Left ventricle myocardium inferior (tissue), 1 donor: ENCODE measurements at places on chromosomes 16 and 17. TPM values are rescaled to one million over a fixed set of nuclear protein-coding genes. Genes with fewer than 3 reads are reported as not detected.
A peak's percentile ranks its signal among the peaks of the same experiment; 100 is the strongest.

- no peaks in the 10 kb centered on the region for H3K27me3 ChIP-seq
- peaks cover 47% of the 10 kb centered on the region for H3K4me1 ChIP-seq
- no peak for DNase-seq
- no peak overlapping the region for H3K4me3 ChIP-seq
- H3K36me3 ChIP-seq, result peaks cover under 1% of the 10 kb centered on the region
- H3K27ac ChIP-seq, result peak overlapping the region; percentile 66
These were observed 11.4 kb downstream of the SLFN5 start for GRCh38 chr17:35254107-35254773.

GRCh38 chr17:8623591-8623990, 6.9 kb downstream of the MYH10 start:
- peaks cover 3% of the 10 kb centered on the region for H3K4me1 ChIP-seq
- DNase-seq, result no peak
- H3K27ac ChIP-seq, result no peak overlapping the region
- peaks cover 7% of the 10 kb centered on the region for H3K36me3 ChIP-seq

- peak overlapping the region; percentile 13 for H3K27ac ChIP-seq
- H3K4me3 ChIP-seq, result no peak overlapping the region
- H3K36me3 ChIP-seq, result peaks cover 13% of the 10 kb centered on the region
- H3K4me1 ChIP-seq, result peaks cover 41% of the 10 kb centered on the region
These were observed 30.0 kb downstream of the EEF2K start for GRCh38 chr16:22235839-22236745.

DNA sequence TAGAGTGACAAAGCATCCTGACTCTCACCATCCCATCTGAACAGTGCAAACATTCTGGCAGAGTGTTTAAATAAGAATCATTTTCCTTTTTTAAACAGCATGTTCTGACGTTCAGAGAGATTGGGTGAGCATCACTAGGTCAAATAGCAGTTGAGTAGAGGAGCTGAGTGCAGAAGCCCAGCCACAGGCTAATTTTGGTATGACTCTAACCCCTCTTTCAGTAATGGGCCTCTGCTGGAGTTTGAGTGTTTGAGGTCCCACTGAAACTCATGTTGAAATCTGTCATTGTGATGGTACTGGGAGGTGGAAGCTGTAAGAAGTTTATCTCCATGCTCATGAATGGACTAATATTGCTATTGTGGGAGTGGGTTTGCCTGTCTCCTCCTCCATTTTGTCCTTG, 194.4 kb downstream of the SALL1 start:
- no peak for DNase-seq
- H3K36me3 ChIP-seq, result no peaks in the 10 kb centered on the region
- H3K4me3 ChIP-seq, result no peak overlapping the region

GRCh38 chr17:5618476-5618875, 34.2 kb upstream of the NLRP1 start:
- H3K4me3 ChIP-seq, result no peak overlapping the region
- DNase-seq, result no peak

- H3K4me3 ChIP-seq, result no peak overlapping the region
- H3K27me3 ChIP-seq, result no peaks in the 10 kb centered on the region
- H3K36me3 ChIP-seq, result peaks cover 29% of the 10 kb centered on the region
- H3K4me1 ChIP-seq, result no peaks in the 10 kb centered on the region
These were observed 22.9 kb downstream of the CDK12 start for GRCh38 chr17:39484178-39484577.

- no peak overlapping the region for H3K4me3 ChIP-seq
- no peaks in the 10 kb centered on the region for H3K36me3 ChIP-seq
- no peak overlapping the region for H3K27ac ChIP-seq
- no peak for DNase-seq
- no peaks in the 10 kb centered on the region for H3K27me3 ChIP-seq
- no peaks in the 10 kb centered on the region for H3K4me1 ChIP-seq
These were observed 23.7 kb downstream of the NUDT7 start for GRCh38 chr16:77745972-77746371.

GRCh38 chr16:20380782-20381181, 23.8 kb downstream of the PDILT start:
- H3K4me3 ChIP-seq, result no peak overlapping the region
- H3K27ac ChIP-seq, result no peak overlapping the region
- peaks cover 3% of the 10 kb centered on the region for H3K4me1 ChIP-seq
- H3K27me3 ChIP-seq, result peaks cover 56% of the 10 kb centered on the region
- no peaks in the 10 kb centered on the region for H3K36me3 ChIP-seq
- DNase-seq, result no peak

GRCh38 chr17:64152428-64153125, 22.6 kb upstream of the ERN1 start:
- H3K27me3 ChIP-seq, result no peaks in the 10 kb centered on the region
- H3K36me3 ChIP-seq, result peaks cover 23% of the 10 kb centered on the region
- H3K4me3 ChIP-seq, result no peak overlapping the region
- peaks cover 94% of the 10 kb centered on the region for H3K4me1 ChIP-seq
- H3K27ac ChIP-seq, result peak overlapping the region; percentile 96

DNA sequence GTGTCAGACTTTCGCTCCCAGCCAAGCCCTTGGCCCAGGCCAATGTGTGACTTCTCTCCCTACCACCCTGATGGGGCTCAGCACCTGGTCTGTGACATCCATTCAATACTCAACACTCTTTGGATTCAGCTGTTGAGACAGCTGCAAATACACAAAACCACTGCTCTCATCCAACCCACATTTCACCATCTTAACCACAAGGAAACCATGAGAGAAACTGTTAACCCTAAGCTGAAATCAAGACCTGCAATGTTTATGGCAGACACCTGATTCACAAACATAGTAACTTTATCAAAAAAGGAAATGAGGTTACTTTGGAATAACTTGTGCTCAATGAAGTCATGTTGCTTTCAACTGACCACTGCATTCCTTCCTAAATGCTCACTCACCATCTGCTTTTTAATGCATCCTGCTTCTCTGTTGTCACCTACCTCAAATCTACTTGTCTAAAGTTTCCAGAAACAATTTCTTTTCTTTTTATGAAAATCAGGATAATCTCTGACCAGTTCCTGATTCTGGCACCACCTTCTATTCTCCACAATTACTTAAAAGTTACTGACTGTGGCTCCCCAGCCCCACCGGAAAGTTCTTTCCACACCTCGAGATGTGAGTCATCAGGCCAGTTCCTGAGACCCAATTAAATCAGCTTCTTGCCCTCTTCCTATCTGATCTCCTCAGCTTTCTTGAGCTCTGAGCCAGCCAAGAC, 88.2 kb downstream of the NOG start:
- H3K4me1 ChIP-seq, result peaks cover 9% of the 10 kb centered on the region
- no peaks in the 10 kb centered on the region for H3K36me3 ChIP-seq
- H3K4me3 ChIP-seq, result no peak overlapping the region
- no peak overlapping the region for H3K27ac ChIP-seq

- no peak overlapping the region for H3K4me3 ChIP-seq
- H3K27ac ChIP-seq, result no peak overlapping the region
- H3K27me3 ChIP-seq, result peaks cover 76% of the 10 kb centered on the region
- no peaks in the 10 kb centered on the region for H3K36me3 ChIP-seq
These were observed 85.9 kb downstream of the TMEM132E start for GRCh38 chr17:34665150-34665806.

DNA sequence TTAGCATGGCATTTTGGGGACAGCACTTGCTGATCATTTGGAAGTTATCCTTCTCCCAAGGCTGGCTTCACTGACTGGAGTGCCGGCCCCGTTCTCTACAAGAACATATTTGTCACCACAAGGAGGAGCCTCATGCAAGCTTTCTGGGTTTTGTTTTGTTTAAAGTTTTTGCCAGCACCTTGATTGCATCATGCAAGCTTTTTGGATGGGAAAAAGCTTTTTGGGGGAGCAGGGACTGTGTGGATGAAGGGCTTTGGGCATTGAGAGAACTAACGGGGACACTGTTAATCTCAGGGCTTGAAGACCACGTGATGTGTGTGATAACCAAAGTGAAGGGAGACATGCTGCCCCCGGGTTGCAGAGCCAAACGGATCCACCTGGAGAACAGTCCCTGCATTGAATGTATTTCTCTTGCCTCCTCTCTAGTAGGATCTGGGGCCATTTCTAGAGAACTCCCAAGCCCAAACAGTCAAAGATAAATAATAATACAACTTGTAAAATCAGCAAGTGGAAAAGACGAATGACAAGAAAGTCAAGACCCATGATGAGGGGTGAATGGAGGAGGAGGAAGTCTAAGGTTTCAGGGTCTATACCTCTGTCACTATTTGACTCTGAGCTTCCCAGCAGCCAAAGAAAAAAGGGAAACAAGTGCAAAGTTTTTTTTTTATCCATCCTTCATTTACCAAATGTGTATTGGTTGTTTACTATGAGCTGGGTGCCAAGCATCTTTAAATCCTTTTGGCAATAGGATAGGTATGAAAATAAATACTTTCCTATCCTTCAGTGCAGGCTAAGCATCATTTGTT, 17.2 kb downstream of the TMEM114 start:
- peaks cover 13% of the 10 kb centered on the region for H3K4me1 ChIP-seq
- H3K36me3 ChIP-seq, result no peaks in the 10 kb centered on the region
- no peak for DNase-seq
- H3K27me3 ChIP-seq, result peaks cover 90% of the 10 kb centered on the region
- no peak overlapping the region for H3K27ac ChIP-seq

- no peaks in the 10 kb centered on the region for H3K36me3 ChIP-seq
- DNase-seq, result no peak
- peaks cover 81% of the 10 kb centered on the region for H3K27me3 ChIP-seq
- H3K4me1 ChIP-seq, result no peaks in the 10 kb centered on the region
- no peak overlapping the region for H3K27ac ChIP-seq
- no peak overlapping the region for H3K4me3 ChIP-seq
These were observed 68.1 kb upstream of the SEC14L1 start for GRCh38 chr17:77072670-77073069.

- peaks cover 36% of the 10 kb centered on the region for H3K4me1 ChIP-seq
- no peaks in the 10 kb centered on the region for H3K27me3 ChIP-seq
- no peak for DNase-seq
- peak overlapping the region; percentile 63 for H3K4me3 ChIP-seq
- peak overlapping the region; percentile 78 for H3K27ac ChIP-seq
- H3K36me3 ChIP-seq, result no peaks in the 10 kb centered on the region
These were observed 21.8 kb downstream of the ACSM1 start for GRCh38 chr16:20675488-20676267.

DNA sequence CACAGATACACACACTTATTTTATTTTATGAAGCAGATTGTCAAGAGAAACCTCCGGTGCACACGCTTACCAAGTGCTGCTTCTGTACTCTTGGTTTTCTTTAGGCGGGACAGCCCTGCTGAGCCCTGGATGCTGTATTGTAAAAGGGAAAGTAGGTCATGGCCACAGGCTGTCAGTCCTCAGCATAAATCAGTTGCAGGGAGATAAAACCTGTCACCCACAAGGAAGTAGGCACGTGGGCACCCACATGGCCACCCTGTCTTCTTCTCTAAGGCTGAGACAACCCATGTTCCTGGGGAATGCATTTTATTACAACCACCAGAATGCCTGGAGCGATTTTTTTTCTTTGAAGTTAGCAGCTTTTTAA, 59.3 kb downstream of the ASIC2 start:
- H3K4me3 ChIP-seq, result no peak overlapping the region
- H3K27ac ChIP-seq, result no peak overlapping the region
- H3K36me3 ChIP-seq, result no peaks in the 10 kb centered on the region
- H3K4me1 ChIP-seq, result peaks cover 22% of the 10 kb centered on the region

DNA sequence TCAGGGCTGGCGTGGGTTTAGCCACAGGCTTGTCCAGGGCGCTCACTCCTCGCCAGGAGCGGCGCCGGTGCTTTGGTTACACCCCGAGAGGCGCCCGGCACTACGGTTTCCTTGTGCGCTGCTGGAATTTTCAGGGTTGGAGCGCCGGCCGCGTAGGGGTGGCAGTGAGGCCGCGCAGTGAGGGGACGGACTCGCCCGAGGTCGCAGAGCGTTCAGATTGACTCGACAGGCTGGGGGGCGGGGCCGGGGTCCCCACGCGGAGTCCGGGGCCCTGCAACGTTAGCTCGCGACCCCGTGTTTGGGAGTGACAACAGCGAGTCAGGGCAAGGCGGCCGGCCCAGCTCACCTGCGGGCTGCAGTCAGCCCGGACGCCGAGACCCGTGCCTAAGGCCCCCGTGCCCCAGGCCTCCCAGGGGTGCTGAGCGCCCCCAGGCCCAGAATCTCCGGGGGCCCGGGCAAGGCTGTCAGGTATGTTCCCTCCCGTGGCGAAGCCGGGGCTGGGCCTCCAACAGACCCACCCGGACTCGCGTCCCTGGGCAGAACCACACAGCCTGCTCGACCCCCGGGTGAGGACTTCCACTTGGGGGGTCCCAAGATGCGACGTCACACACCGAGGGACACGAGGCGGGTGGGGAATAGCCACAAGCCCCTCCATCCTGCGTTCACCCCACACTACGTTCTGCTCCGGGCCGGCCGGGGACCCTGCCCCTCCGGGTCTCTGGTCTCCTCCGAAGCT, 1.3 kb upstream of the ACTG1 start:
- peaks cover 40% of the 10 kb centered on the region for H3K36me3 ChIP-seq
- H3K27ac ChIP-seq, result peak overlapping the region; percentile 99
- DNase-seq, result peak; percentile 75
- peak overlapping the region; percentile 93 for H3K4me3 ChIP-seq
- H3K27me3 ChIP-seq, result peaks cover 3% of the 10 kb centered on the region

GRCh38 chr16:48434653-48435317, 49.6 kb upstream of the SIAH1 start:
- H3K27me3 ChIP-seq, result no peaks in the 10 kb centered on the region
- no peaks in the 10 kb centered on the region for H3K36me3 ChIP-seq
- no peak overlapping the region for H3K27ac ChIP-seq
- H3K4me3 ChIP-seq, result no peak overlapping the region

GRCh38 chr17:15171167-15172047, 93.7 kb downstream of the PMP22 start:
- H3K4me3 ChIP-seq, result no peak overlapping the region
- no peak overlapping the region for H3K27ac ChIP-seq
- peak; percentile 50 for DNase-seq
- no peaks in the 10 kb centered on the region for H3K36me3 ChIP-seq

GRCh38 chr16:24737391-24737871, 8.0 kb downstream of the TNRC6A start:
- peaks cover 17% of the 10 kb centered on the region for H3K36me3 ChIP-seq
- peak overlapping the region; percentile 14 for H3K4me3 ChIP-seq
- peak overlapping the region; percentile 67 for H3K27ac ChIP-seq
- no peak for DNase-seq

GRCh38 chr16:89392881-89393737, 97.3 kb downstream of the ANKRD11 start:
- DNase-seq, result no peak
- H3K4me1 ChIP-seq, result peaks cover 65% of the 10 kb centered on the region
- peak overlapping the region; percentile 84 for H3K27ac ChIP-seq
- no peaks in the 10 kb centered on the region for H3K27me3 ChIP-seq
- no peaks in the 10 kb centered on the region for H3K36me3 ChIP-seq

The HES7 gene
- total RNA-seq, result not detected

The ICAM2 gene
- total RNA-seq, result 28.2 TPM

The SPATA32 gene
- not detected for total RNA-seq

The HS3ST3B1 gene
- total RNA-seq, result 1.2 TPM

The PABPN1L gene
- not detected for total RNA-seq

The HOXB3 gene
- total RNA-seq, result 0.91 TPM

The TNFRSF13B gene
- not detected for total RNA-seq

The PRSS33 gene
- not detected for total RNA-seq

The NR1D1 gene
- 19.1 TPM for total RNA-seq

The CNEP1R1 gene
- 18.9 TPM for total RNA-seq
